SIG-M5 (cell line): ENCODE measurements at places on chromosomes 7 and 10.

GRCh38 chr10:21849607-21850006 lies 153.9 kb downstream of the DNAJC1 start:
- no peak for DNase-seq

- DNase-seq, result no peak
Observed at GRCh38 chr7:151243408-151244195, 4.9 kb downstream of the SMARCD3 start.

DNA sequence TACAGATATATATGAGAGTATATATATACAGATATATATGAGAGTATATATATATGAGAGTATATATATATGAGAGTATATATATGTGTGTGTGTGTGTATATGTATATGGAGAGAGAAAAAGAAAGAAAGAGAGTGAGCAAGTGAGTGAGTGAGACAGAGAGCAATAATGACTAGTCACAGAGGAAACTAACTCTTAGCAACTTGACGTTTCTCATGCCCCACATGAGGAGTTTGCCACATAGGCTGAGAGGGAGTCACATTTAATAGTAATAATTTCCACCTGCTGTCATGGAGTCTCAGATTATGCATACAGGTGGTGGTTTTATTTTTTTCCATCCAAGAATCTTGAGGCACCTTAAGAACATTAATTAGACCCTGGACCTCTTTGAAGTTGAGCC lies 199.9 kb downstream of the GATA3 start:
- no peak for DNase-seq

GRCh38 chr10:11179516-11180105 lies 161.9 kb downstream of the CELF2 start:
- DNase-seq, result no peak

GRCh38 chr7:145478541-145478940 lies 638.1 kb upstream of the CNTNAP2 start:
- no peak for DNase-seq

- no peak for DNase-seq
Observed at GRCh38 chr7:134365341-134366054, 48.8 kb upstream of the SLC35B4 start.

DNA sequence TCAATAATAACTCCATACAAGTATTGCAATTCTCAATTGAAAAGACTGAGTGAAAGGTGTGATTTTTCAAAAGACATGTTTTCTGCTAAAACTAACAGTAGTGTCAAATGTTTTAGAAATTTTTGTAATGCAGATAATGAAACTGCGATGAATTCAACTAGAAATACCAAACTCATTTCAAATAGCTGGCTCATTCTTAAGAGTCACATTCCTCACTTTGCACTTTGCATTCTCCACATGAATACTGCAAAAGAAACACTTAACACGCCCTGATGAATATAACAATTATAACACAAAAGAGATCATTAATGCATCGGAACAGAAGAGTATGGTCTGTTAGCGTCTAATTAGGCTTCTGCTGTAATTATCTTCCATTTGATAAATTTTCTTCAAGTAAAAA lies 15.5 kb upstream of the TSPAN12 start:
- DNase-seq, result no peak

- no peak for DNase-seq
Observed at GRCh38 chr10:77311186-77311585, 326.4 kb downstream of the KCNMA1 start.

DNA sequence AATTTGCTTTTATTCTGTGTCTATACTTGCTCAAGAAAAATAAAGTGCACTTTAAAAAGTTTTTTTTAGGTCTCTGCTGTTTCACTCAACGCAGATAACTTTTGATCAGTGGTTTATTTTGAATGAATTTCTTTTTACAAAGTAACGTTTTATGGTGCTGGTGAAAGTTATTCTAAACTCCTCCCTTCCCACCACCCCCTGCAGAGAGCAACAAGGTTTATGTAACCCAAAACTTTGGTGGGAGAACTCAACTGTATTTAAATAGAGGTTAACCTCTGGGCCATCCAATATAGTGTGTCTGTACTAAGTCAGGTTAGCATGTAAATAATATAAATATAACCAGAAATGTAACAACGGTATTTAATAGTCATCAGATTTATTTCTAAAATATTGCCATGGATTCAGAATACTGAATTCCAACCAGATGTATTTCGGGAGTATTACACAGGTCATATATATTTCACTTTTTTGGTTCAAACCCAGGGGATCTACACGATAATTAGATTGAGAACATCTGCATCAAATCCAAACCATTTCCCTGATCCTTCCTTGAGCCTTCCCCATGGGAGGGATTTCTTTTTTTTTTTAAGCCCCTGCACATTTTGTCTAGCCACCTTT lies 3.9 kb upstream of the CUX1 start:
- no peak for DNase-seq

DNA sequence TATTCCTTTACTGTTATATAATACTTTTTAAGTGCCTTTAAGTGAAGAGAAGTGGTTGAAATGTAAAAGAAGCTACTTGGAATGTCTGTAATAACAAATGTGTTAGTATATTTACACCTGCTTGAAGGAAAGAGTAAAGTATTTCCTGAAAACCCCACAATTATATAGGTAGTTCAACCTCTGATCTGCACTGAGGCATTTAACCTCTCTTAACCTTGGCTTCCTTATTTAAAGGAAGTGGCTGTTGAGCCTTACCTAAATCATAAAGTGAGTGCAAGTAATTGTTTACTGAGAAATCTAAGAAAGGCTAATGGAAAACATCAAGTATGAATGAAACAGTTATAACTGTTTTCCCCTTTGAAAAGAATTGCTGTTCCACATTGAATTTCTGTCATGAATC lies 294.5 kb downstream of the ADK start:
- no peak for DNase-seq

DNA sequence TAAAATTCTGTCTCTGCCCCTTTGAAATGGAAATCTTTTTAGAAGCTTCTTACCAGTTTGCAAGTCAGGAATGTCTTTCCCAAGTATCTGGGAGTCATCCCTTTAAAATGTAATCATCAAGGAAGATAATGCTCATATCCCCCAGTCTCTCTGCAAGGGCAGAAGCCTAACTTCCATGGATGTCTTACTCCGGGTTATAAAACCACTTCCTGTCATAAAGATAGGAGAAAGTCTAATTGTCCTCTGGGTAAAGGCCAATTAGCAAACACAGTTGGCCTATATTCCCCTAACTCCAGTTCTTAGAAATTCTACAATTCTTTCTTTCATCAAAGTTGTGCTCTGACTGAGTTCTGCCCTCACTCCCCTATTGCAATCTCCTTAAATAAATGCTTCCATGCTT lies 1631.5 kb upstream of the LRRTM3 start:
- DNase-seq, result no peak

DNA sequence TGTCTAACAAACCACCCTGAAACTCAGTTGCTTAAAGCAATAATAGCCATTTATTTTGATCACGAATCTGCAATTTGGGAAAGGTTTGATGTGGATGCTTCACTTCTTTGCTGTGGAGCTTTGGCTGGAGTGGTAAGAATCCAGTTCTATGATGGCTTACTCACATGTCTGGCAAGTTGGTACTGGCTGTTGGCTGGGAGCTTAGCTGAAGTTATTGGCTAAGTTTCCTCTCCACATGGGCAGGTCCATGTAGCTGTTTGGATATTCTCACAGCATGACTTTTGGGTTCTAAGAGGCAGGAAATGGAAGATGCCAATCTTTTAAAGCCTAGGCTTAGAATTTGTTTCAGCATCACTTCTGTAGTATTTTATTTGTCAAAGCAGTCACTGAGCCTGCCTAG lies 277.6 kb upstream of the NRP1 start:
- DNase-seq, result no peak

DNA sequence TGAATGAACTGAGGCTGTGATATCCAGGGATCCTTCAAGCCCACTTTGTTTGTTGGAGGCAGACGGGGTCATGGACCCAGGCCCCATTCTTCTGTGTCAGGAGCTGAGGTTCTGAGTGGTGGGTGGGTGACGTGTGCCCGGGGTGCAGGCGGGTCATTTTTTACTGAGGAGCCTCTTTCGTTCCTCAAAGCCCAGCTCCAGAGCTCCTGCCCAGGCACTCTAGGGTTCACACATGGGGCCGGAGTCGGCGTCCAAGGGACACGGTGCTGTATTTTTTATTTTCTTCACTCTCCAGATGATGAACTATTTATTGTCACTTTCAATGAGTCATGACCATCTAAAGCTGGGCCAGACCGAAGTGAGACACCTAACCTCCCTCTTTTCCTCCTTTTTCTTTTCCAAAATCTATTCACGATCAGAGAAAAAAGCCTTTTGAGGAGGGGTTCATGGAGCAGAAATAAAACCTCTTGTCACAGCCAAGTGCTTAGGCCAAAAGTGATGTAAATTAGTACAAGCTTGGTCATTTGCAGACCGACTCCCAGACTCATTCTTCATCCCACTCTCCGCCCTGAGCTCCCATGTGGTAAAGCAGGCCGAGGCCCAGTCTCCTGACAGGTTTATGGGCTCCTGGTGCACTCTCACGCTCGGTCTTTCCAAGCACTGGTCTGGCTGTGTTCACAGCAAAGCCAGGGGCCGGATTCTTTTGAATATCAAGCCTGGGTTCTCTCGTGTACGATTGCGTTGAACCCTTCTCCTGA lies 41.4 kb upstream of the PITRM1 start:
- DNase-seq, result no peak

DNA sequence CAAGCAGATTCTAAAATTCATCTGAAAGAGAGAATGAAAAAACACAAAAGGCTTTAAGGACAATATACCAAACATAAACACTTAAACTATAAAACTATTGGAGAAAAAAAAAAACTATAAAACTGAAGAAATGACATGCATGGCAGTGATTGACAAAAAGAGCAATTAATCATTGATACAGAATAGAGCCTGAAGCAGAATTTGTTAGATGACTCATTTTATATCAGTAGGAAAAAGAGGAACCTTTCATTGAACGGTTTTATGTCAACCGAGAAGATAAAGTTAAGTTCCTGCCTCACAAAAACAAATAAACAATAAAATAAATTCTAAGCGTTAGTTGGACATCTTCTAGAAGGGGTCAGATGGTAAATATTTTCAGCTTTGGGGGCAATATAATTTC lies 23.3 kb downstream of the NPY start:
- DNase-seq, result no peak

DNA sequence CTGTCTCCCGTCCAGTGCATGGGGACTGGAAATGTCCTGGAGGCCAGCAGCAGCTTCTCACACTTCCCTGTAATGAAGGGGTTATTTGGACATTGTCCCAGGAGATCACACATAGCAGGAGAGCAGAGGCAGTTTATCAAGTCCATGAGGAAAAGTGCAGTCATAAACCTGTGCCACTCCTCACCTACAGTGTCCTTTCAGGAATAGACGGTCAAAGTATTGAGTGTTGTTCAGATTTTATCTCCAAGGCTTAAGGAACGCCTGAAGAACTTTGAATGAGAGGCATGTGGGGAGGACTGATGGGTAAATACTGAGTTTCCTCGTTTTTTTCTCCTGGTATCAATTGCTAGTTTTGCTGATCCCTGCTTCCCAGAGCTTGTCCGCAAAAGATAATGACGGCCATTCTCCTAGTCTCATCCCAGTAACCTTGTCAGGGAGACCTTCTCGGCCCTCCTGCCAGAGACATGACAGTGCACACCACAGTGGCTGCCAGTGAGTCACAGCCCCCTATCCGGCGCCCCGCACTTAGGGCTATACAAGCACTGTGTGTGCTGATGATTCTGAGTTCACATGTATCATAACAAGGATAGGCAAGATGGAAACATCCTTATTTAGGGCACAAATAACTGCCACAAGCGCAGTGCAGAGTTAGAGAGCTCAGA lies 495.5 kb upstream of the MGMT start:
- no peak for DNase-seq

DNA sequence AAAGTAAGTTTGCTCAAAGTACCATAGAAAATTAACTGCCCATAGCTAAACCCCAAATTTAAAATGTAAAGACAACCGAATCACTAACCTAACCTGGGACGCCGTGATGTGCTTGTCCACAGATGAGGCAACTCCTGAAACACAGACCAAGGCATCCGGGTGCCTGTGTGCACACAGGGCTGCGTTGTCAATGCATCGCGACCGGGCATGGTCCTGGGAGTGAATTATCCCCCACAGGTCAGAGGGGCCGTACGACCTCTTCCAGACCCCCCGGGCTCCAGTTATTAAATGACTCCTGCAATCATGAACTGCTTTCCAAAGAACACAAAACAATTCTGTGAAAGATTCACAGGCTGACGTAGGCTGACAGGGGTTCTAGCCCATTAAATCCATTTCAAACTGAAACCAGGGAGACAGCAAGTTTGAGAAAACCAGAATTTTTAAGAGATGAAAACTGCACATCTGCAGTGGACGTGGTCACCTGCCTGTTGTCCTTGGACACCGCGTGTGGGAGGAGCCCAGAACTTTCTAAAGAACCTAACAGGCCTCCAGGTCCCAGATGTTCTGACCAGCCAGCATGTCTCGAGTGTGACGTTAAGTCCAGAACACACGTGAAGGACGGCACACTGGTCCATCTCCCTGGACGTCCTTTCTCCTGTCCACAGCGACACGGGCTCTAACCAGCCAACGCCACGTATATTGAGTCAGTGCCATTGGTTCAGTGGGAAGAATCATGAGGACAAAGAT lies 297.8 kb downstream of the DNAJB6 start:
- no peak for DNase-seq

- DNase-seq, result no peak
Observed at GRCh38 chr7:39613577-39613976, 9.8 kb upstream of the RALA start.

- no peak for DNase-seq
Observed at GRCh38 chr10:100728928-100729861, 16.2 kb upstream of the PAX2 start.

DNA sequence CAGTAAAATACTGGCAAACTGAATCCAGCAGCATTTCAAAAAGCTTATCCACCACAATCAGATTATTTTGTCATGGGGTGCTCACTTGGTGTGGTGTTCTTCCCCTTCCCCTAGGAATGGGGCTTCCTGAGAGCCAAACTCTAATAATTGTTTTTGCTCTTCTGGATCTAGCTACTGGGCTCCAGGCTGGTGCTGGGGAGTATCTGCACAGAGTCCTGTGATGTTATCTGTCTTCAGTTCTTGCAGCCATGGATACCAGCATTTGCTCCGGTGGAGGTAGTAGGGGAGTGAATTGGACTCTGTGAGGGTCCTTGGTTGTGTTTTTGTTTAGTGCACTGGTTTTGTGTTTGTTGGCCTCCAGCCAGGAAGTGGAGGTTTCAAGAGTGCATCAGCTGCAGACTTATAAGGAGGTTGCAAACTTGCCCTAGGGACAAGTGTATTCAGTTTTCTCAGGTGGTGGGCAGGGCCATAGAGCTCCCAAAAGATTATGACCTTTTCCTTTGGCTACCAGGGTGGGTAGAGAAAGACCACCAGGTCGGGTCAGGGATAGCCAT lies 308.5 kb upstream of the MAGI2 start:
- no peak for DNase-seq

DNA sequence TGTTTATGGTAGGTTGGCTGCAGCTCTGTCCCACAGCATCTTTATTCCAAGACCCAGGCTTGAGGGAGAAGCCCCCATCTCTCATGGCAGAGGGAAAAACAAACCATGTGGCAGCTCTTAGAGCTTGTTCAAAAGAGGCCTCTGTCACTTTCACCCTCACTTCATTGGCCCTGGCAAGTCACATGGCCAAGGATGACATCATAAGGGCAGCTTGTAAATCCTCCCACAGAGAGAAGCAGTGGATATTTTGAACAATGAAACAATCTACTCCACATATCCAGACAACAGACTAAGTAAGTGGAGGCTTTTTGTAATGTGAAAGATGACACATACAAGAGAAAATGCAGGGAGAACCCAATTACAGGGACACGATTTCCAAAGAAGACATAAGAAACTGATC lies 108.1 kb downstream of the GRID1 start:
- DNase-seq, result no peak

GRCh38 chr7:68770649-68771048 lies 827.6 kb upstream of the AUTS2 start:
- DNase-seq, result no peak
